Glomerular endothelial cell (primary cell): ENCODE measurements at places on chromosomes 6 and 20.

DNA sequence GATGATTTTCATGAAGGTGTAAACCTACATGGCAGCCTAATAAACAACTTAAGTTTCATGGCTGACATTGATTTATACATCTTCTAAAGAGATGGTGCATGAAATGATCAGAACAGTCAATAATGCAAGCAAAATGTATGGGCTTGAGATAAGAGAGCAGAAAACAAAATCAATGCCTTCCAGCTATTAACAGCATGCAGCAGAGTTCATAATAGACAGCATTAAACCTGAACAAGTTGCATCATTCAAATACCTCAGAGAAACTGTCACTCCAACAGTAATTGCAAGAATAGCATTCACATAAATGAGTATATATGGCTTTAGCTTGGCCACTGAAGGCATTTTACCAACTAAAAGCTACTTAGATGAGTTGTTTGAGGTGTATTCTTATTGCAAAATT is 319.6 kb upstream of the ARID1B start:
- DNase-seq = no peak

GRCh38 chr20:17825960-17826843 is 126.4 kb downstream of the BANF2 start:
- no peak for DNase-seq

DNA sequence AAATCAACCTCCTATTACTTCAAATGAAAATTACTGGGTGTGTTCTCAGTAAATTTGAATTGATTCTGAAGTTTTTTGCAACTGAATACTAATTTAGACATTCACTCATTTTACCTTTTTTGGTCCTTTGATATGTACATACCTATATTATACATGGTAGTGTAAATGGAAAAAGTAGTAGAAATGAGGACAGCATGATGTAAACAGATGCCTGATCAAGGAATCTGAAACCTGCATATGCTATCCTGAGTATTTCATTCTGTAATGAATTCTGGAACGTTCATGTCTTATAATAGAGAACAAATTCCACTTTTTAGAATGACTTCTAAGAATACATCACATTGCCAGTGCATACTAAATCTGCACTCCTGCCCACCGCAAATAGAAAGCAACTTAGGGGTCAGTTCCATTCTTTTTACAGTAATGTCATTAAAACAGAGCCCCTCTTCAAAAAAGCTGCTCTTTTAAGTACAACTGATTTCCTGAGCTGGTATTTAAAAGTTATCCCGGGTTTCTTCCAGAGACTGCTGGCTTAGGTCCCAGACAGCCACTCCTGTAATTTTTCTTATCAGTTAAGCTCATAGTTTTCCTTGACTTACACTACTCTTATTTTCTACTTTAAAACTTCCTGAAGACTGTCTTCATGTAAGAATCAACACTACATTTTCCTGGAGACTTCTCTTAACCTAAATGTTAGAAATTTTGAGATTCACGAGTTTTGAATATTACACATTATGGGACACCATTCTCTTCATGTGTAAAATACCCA is 48.4 kb downstream of the MAP3K7 start:
- DNase-seq = no peak

GRCh38 chr6:89133981-89134380 is 11.9 kb upstream of the PM20D2 start:
- no peak for DNase-seq

DNA sequence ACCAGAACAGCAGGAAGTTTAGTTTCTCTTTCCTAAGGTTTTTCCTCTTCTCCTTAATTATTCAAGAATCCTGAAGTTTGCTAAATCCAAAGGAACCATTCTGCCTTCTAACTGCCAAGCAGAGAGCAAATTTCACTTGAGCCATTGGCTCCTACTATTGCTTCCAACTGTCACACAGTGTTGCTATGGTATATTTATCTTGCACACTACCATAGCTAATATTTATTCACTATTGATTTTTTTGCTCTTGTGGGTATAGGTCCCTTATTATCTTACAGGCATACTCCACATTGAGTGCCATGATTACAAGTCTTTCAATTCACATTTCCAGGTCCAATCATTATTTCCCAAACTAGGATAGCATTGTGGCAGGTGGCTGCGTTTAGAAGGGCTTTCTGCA is 266.7 kb upstream of the FLRT3 start:
- no peak for DNase-seq

DNA sequence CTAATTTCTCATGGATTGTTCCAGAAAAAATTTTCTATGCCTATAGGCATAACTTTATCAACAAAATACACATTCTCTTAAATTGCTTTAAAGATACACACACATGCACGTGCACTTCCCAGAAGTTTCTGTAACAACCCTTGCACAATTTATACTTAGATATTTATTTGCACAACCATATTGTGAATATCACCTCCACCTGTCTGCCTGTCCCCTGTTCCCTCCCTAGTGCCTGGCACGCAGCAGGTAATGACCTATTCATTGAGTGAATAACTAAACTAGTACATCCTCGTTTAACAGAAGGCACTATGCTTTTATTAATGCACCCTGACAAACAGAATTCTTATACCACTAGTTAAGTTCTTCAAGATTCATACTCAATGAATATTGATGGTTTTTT is 198.9 kb downstream of the BCAS1 start:
- no peak for DNase-seq

- DNase-seq = no peak
Measured at GRCh38 chr20:34375977-34376430, 12.9 kb downstream of the ITCH start.

DNA sequence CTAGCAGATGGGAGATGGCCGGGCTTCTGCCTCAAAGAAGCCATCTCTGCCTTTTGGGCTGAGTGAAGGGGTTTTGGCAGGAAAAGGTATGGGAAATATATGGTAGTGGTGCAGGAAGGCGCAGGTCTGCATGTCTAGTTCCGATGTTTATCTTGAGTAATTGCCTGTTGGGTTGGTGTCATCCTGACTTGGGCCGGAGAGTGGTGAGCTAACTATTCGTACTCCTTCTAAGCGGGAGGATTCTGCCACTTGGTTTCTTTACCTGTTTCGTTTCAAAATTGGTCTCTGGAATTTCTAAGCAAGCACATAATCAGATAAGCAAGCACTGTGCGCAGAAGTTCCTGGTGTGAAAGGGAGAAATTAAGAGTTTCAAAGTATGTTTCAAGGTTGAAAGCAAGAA is 229.6 kb downstream of the SAMD5 start:
- DNase-seq = no peak

- DNase-seq = no peak
Measured at GRCh38 chr20:62233684-62234083, 4.6 kb upstream of the OSBPL2 start.

DNA sequence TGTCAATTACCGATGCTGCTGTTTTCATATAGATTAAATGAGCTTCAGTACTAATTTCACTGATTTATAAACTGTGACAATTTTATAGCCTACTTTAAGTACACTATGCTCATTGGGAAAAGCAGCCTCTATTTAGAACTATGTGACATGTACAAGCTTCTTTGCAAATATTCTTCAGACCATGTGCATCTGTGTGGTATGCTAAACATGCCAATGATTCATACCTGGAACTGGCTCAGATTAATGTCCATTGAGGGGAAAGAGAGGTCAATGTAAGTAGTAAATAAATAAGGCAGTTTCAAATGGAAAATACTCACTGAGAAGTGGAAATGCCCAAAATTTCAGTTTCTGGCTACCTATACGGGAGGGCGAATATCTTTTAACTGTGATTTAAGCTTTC is 777.7 kb downstream of the C6orf118 start:
- no peak for DNase-seq

DNA sequence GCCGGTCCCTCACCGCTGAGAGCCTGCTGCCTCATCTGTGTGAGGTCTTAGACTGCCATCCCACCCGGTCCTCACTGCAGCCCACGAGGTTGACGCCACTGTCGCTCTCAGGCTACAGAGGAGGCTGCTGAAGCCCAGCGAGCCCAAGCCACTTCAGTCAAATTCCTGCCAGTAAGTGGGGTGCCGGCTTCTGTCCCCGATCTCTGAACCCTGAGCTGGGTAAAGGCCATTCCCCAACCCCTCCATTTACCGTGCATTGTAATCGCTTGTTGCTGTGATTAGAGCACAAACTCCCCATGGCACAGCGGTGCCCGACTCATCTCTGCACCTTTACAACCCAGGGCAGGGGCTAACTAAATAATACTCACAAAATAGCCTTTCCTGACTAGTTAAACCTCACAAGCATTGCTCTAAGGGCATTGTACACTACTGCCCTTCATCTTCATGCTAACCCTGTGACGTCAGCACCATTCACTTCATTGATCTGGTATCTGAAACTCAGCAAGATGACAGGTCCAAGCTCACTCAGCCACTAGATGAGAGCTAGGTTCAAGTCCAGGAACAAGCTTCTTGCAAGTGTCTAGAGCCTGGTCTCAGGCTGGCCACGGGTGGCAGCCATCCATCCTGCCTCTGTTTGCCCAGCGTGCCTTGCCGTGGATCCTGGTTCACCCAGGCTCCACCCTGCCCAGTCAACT is 122.7 kb downstream of the BCAS1 start:
- no peak for DNase-seq

DNA sequence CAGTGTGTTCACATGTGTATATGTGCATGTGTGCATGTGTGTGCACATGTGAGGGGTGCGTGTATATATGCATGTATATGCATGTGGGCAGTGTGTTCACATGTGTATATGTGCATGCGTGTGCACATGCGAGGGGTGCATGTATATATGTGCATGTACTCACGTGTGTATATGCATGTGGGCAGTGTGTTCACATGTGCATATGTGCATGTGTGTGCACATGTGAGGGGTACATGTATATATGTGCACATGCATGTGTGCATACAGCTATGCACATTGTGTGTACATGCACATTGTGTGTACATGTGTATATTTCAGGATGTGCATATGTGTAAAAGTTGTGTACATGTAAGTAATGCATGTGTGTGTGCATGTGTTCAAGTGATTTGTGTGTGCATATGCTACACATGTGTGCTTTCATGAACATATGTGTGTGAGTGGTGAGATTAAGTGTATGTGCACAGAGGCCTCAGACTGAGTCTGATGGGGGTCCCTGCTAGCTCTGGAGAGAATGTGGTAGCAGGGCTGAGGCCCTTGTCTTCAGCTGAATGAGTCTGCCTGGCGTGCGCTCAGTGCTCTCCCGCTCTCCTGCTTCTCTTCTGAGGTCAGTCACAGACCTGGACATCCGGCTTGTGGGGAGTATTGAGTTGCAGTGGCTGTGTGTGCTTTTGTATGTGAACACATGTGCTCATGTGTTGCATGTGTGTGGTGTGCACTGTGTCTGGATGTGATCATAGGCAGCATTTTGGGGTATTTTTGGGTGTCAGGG is 19.9 kb upstream of the MYT1 start:
- no peak for DNase-seq

- peak; percentile 33 for DNase-seq
Measured at GRCh38 chr6:107495196-107495643, 5.3 kb downstream of the SOBP start.

DNA sequence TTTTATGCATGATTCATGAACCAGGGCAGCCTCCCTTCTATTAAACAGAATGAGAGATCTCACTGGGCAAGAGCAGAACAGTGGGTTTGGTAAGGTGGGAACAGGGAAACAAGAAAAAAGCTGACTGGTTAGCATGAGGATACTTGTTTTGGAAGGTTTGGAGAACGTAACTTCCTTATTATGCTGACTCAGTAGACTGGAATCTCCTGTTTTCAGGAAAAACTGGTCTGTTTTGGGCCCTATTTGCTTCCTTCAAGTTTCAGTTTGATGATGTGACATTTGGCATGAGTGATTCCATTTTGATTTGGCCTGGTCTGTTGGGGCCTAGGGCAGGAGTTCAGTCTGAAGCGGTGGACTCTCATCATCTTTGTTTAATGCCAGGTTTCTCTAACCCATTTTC is 172.0 kb downstream of the MYLK4 start:
- peak; percentile 50 for DNase-seq

DNA sequence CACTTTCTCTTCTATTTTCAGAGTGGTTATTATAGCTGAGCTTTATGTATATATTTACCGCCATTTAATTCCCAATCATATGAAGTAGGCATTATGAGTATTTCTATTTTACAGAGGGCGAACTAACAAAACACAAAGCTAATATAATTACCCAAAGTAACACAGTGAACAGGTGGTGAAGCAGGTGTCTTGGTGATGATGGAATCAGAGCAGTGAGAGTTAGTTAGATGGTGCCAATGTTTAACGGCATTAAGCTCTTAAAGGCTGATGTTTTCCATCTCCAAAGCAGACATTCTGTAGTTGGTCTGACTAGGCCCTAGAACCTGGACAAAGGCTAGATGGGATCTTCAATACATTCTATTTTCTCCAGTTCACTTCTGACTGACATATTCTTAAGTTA is 551.1 kb upstream of the SYNCRIP start:
- DNase-seq = no peak
